ENCODE measurements at places on chromosomes 1 and 21.

DNA sequence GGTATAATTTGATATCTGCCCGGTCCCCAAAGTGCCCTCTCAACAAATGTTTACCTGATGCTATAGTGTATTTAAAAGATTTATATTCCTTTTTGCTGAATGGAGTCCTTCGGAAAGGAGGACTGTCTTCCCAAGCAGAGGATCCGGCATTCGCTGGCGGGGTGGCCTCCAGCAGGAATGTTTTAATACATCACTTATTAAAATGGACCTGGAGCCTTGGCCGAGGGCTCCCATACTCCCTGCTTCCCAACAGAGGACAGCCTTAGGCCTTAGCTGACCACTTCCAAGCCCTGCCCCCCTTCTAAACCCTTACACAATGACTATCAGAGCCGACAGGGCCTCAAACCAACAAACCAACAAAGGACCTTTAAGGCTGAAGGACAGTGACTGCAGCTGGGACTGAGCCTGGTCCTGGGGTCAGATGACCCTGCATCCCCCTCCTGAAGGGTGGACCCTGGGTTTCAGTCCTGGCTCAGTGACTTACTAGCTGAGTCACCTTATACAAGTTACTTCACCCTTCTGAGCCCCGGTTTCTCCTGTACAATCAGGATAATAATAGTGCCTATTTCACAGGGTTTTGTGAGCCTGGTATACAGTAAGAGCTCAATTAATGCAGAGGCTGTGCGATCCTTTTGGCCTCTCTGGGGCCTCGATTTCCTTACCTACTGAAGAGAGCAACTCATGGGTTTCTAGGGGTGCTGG, 5.6 kb downstream of the CAMK2N1 start:
- no peak overlapping the region for H3K4me3 ChIP-seq
- H3K27ac ChIP-seq: no peak overlapping the region
- peaks cover 69% of the 10 kb centered on the region for H3K27me3 ChIP-seq

DNA sequence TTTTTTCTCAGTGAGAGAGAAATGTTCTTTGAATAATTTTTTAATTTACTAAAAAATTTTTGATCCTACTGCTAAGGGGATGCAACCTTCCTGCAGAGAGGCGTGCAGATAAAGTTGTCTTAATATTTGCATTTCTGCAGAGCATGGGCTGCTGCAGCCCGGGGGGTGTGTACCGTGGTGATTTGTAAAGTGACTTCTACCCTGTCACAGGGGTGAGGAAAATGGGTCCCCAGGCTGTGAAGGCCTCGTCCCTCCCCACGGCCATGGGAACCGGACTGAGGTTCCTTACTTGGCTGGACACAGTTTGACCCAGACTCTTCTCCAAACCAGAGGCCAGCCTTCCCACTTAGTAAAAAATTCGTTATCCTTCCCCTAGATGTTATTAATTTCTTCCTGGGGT, 9.5 kb upstream of the C1orf174 start:
- no peak overlapping the region for H3K27ac ChIP-seq
- H3K36me3 ChIP-seq: no peaks in the 10 kb centered on the region
- no peaks in the 10 kb centered on the region for H3K27me3 ChIP-seq
- DNase-seq: no peak
- no peak overlapping the region for H3K4me3 ChIP-seq

DNA sequence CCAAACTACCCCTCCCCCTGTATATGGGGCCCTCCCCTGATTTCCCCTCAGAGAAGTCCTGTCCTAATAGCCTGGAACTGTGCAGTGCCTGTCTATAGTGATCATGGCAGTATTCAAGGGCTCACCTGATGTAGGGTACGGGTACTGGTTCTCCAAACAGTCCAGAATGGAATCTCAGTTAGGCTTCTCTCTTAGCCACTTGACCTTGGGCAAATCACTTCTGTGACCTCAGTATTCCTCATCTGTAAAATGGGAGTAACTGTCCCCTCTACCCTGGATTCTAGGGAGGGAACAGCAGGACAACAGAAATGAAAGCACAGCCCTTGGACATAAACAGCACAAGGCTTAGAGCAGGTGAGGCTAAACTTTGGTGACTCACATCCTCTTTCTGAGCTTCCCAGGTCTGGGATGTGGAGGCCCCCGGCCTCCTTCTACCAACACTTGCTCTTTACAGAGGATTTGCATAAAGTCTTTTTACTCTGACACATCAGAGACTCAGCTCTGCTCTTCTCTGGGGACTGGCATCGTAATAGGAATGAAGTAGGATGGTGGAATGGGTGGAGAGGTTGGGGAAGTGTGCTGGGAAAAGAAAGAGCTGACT, 20.0 kb upstream of the PDZK1IP1 start:
- DNase-seq: no peak
- peaks cover 14% of the 10 kb centered on the region for H3K27me3 ChIP-seq
- no peak overlapping the region for H3K4me3 ChIP-seq

GRCh38 chr1:220189750-220190347, 82.4 kb downstream of the RAB3GAP2 start:
- no peak overlapping the region for H3K27ac ChIP-seq
- no peaks in the 10 kb centered on the region for H3K4me1 ChIP-seq
- peaks cover 31% of the 10 kb centered on the region for H3K36me3 ChIP-seq
- DNase-seq: no peak
- no peak overlapping the region for H3K4me3 ChIP-seq

DNA sequence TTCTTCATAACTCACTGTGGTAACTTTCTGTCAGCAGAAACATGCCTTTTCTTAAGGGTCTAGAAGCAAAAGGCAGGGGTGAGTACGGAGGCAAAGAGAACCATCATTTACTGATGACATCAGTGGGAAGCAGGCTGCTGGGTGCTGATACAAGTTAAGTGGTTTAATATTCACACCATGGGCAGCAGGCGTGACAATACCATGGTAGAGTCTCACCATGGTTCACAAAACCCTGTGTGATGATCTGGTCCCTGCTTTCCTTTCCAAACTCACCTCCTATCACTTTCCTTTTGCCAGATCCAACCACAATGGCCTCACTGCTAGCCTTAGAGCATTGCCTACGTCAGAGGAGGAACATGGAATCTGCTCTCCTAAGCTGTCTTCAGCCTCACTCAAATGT, 8.7 kb downstream of the MAB21L3 start:
- DNase-seq: no peak
- H3K4me3 ChIP-seq: no peak overlapping the region
- no peaks in the 10 kb centered on the region for H3K4me1 ChIP-seq
- peaks cover 17% of the 10 kb centered on the region for H3K27me3 ChIP-seq
- no peaks in the 10 kb centered on the region for H3K36me3 ChIP-seq
- H3K27ac ChIP-seq: no peak overlapping the region

DNA sequence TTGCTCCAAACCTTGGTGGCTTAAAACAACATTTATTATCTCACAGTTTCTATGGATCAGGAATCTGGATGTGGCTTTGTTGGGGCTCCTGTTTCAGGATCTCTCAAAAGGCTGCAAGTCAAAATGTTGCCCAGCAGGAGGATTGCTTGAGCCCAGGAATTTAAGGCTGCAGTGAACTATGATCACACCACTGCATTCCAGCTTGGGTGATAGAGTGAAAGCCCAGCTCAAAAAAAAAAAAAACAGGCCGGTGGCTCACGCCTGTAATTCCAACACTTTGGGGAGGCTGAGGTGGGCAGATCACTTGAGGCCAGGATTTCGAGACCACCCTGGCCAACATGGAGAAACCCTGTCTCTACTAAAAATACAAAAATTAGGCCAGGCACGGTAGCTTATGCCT, 30.0 kb downstream of the BCAS2 start:
- no peaks in the 10 kb centered on the region for H3K4me1 ChIP-seq
- no peak overlapping the region for H3K27ac ChIP-seq
- H3K36me3 ChIP-seq: no peaks in the 10 kb centered on the region
- no peak overlapping the region for H3K4me3 ChIP-seq
- no peaks in the 10 kb centered on the region for H3K27me3 ChIP-seq

DNA sequence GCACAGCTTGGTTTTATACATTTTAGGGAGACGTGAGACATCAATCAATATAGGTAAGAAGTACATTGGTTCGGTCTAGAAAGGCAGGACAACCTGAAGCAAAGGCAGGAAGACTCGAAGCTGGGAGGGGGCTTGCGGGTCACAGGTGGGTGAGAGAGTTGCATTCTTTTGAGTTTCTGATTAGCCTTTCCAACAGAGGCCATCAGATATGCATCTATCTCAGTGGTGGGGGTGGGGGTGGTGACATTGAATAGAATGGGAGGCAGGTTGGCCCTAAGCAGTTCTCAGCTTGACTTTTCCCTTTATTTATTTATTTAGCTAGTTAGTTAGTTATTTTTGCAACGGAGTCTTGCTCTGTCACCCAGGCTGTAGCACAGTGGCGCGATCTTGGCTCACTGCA, 85.6 kb downstream of the WDR4 start:
- no peak overlapping the region for H3K4me3 ChIP-seq
- H3K4me1 ChIP-seq: no peaks in the 10 kb centered on the region
- peaks cover 15% of the 10 kb centered on the region for H3K27me3 ChIP-seq
- no peaks in the 10 kb centered on the region for H3K36me3 ChIP-seq
- DNase-seq: no peak
- no peak overlapping the region for H3K27ac ChIP-seq

DNA sequence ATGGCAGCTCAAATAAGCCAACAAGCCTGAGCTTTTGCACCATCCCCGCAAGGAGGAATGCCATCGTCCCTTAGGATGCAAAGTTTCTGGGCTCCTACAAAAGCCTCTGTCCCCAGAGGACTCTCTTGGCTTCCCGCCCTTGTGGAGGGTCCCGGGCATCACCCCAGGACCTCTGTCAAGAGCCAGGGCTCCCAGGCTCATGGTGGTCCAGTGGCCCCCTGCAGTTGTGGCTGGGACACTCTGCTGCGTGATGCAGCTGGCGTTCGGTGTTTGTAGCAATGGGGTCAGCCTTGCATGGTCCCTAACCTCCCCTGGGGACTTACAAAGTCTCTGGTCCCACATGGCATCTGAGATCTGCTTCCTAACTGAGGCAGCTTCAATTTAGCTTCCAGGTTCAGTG, 104.7 kb downstream of the RIPK4 start:
- H3K4me3 ChIP-seq: no peak overlapping the region
- H3K27ac ChIP-seq: no peak overlapping the region
- no peak for DNase-seq
- H3K27me3 ChIP-seq: peaks cover 3% of the 10 kb centered on the region
- H3K36me3 ChIP-seq: no peaks in the 10 kb centered on the region

DNA sequence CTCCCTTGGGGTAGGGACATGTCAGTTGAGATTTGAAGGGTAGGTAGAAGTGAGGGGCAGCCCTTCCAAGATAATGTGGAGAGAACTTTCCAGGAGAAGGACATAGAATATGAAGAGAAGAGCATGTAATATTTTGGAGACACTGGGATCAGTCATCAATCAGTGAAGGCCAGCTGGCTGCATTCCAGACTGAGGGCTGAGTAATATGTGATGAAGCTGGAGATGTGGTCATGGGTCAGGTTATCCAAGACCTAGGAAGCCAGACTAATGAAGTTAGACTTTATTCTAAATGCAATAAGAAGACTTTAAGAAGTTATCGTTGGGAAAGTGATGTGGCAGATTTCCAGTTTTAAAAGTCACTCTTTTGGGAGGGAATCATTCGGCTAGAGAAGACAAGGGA, 262.0 kb downstream of the HMCN1 start:
- H3K27ac ChIP-seq: no peak overlapping the region
- DNase-seq: no peak
- H3K27me3 ChIP-seq: no peaks in the 10 kb centered on the region

GRCh38 chr1:25744140-25744581, 55.8 kb upstream of the SELENON start:
- H3K4me3 ChIP-seq: no peak overlapping the region
- no peak overlapping the region for H3K27ac ChIP-seq
- no peak for DNase-seq
- H3K4me1 ChIP-seq: peaks cover 2% of the 10 kb centered on the region

DNA sequence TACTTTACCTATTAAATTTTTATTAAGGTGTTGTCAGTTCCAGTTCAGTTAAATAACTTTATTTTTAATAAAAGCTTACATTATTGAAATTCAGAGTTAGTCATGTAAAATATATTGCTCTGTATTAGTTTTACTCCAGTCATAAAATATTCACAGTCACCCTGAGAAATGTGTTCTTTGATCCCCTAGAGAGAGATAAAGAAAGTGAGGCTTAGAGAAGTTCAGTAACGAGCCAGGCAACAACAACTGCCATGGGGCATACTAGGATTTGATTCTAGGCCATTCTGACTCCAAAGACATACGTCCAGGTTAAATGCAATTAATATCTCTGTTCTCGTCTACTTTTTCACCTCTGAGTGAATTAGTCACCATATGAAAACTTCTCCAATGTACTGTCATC, 761.9 kb upstream of the CXADR start:
- H3K4me3 ChIP-seq: no peak overlapping the region
- no peak overlapping the region for H3K27ac ChIP-seq
- DNase-seq: no peak
- H3K4me1 ChIP-seq: no peaks in the 10 kb centered on the region
- no peaks in the 10 kb centered on the region for H3K36me3 ChIP-seq

GRCh38 chr1:53862507-53862906, 24.4 kb upstream of the NDC1 start:
- H3K36me3 ChIP-seq: peaks cover 6% of the 10 kb centered on the region
- no peak for DNase-seq
- H3K4me1 ChIP-seq: no peaks in the 10 kb centered on the region
- no peaks in the 10 kb centered on the region for H3K27me3 ChIP-seq
- H3K4me3 ChIP-seq: no peak overlapping the region

- no peak for DNase-seq
- H3K27me3 ChIP-seq: peaks cover 5% of the 10 kb centered on the region
- no peak overlapping the region for H3K27ac ChIP-seq
- no peaks in the 10 kb centered on the region for H3K4me1 ChIP-seq
- H3K36me3 ChIP-seq: no peaks in the 10 kb centered on the region
- no peak overlapping the region for H3K4me3 ChIP-seq
These were observed 63.5 kb upstream of the UBE2U start for GRCh38 chr1:64139877-64140276.

DNA sequence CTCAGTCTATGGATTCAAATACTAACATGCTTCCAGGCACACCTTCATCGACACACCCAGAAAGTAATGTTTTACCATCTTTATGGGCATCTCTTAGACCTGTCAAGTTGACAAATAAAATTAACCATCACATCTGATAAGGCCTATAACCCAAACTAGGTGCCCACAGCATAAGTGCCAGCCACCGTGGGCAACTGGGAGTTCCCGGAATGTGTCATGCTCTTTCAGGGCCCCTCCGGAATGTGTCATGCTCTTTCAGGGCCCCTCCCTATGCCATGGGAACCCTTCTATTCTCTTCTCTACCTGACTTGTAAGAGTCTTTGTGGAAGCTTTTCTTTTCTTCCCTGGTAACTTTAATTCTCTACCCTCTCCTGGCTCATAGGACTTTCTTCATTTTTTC, 26.6 kb downstream of the KRTAP24-1 start:
- no peaks in the 10 kb centered on the region for H3K36me3 ChIP-seq
- H3K4me3 ChIP-seq: no peak overlapping the region
- DNase-seq: no peak
- no peaks in the 10 kb centered on the region for H3K4me1 ChIP-seq

- H3K4me1 ChIP-seq: no peaks in the 10 kb centered on the region
- no peaks in the 10 kb centered on the region for H3K36me3 ChIP-seq
- H3K27me3 ChIP-seq: no peaks in the 10 kb centered on the region
- H3K4me3 ChIP-seq: no peak overlapping the region
- DNase-seq: no peak
These were observed 151.9 kb upstream of the KLHDC7A start for GRCh38 chr1:18328803-18329202.

Data from activated CD8-positive, alpha-beta T cell treated with anti-CD3 and anti-CD28 coated beads, Interleukin-2, amount 10 ng/mL, durations not matched to agents 7 days and 5 days (primary cell).